ENCODE measurements at places on chromosomes 11 and 22.

- no peak for DNase-seq
These were observed 23.9 kb upstream of the CD44 start for GRCh38 chr11:35114906-35115687.

- DNase-seq: no peak
These were observed 40.8 kb upstream of the PCF11 start for GRCh38 chr11:83116015-83116641.

- peak; percentile 58 for DNase-seq
These were observed 1.2 kb downstream of the TSPO start for GRCh38 chr22:43152357-43153071.

DNA sequence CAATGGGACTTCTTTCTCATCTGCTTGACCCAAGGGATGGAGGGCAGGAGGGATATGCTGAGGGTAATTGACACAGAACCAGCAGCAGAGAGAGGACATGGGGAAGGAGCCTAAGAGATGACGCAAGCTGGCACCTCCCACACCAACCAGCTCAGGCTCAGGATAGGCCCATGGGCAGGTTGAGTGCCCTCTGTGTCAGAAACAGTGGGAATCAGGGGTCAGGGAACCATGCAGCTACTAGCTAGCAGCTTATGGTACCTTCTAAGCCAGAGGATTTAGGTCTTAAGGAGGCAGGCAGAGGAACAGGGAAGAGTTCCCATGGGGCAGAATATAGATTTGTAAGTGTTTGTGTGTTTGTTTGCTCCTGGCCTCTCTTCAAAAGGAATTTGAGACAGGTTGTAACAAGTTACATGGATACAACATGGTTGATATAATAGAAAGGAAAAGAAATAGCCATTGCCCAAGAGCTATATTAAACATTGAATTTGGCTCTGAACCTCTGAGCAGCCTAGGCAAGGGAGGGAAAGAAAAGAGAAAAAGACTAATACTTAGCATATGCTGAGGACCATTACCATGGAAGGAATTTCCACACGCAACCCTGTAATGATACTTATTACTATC lies 39.9 kb upstream of the NAV2 start:
- no peak for DNase-seq

GRCh38 chr11:129729216-129729615 lies 86.4 kb upstream of the TMEM45B start:
- DNase-seq: no peak

DNA sequence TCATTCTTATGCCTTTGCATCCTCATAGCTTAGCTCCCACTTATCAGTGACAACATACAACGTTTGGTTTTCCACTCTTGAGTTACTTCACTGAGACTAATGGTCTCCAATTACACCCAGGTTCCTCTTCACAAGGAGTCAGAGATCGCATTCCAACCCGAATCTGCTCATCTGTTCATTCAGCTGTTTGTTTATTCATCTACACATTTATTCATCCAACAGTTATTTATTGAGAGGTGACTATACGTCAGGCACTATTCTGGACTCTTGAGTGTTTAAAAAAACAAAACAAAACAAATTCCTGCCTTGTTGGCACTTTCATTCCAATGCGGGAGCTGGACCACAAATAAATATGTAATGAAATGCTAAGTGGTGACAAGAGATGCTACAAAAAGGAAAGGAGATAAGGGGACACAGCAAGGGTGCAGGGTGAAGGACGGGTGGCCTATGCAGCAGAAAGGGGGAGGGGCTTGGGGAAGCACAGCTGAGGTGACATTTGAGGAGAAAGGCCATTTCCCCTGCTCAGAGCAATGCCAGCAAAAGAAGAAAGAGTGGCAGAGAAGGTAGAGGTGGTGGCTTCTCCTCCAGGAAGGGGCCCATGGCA lies 393.8 kb upstream of the SYN3 start:
- DNase-seq: no peak

DNA sequence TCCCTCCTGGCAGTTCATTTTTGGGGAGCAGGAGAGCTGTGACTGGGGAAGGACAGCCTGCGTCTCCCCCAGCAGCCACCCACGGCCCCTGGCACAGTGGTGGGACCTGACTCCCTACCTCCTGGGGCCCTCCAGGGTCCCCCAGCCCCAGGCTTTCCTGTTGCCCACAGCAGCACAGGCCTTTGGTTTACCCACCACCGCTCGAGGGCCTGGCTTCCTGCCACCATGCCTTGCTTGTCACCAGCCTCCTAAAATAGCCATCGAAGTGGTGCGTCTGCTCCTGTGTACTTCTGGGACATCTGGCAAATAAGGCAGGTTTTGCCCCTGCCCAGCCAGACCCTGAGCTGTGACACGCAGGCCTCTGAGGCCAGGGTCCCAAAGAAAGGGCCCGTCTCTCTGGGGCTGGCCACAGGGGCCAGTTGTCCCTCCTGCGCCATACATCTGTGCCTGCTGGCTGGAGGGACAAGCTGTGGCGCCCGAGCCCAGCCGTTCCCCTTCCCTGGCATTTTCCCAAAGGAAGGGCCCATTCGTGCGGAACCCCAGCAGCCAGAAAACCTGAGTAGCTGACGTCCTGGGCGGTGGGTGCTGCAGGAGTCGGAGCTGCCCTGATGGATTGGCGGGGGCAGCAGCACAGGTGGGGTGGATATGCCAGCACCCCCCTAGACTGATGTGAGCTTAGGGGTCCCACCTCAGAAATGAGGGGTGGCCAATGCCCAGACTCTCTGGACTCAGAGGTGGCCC lies 14.6 kb downstream of the PHLDA2 start:
- DNase-seq: no peak

GRCh38 chr22:37462436-37462835 lies 23.7 kb downstream of the MFNG start:
- no peak for DNase-seq

DNA sequence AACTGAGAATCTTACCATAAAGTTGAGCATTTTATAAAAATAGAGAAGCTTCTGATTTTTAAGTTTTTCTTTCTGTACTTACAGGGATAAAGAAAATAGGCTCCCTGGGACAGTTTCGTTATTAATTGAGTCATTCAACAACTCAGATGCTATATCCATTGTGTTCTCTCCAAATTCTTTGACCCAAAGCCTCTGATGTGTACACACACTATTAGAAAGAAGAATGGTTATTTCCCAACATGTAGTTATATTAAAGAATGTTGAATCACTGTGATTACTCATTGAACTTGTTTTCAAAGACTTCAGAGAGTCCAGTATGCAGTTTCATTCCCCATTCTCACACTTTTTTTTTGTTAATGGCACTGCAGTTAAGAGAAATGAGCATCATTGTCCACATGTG lies 734.3 kb upstream of the ARHGAP42 start:
- no peak for DNase-seq

DNA sequence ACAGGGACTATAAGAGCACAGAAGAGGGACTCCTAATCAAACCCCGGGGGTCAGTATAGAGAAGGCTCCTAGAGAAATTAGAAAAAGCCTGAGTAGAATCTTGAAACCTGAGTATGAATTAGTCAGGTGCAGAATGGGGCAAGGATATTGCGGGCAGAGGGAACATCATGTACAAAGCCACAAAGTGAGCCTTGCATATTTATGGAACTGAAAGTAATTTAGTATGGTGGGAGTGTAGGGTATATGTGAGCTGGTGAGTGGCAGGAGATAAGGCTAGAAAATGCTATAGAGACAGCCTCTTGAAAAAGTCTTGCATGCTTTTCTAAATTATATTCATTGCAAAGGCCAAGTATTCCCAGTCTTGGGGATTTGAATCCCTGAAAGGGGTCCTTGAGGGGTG lies 93.7 kb downstream of the STIM1 start:
- DNase-seq: peak; percentile 45

DNA sequence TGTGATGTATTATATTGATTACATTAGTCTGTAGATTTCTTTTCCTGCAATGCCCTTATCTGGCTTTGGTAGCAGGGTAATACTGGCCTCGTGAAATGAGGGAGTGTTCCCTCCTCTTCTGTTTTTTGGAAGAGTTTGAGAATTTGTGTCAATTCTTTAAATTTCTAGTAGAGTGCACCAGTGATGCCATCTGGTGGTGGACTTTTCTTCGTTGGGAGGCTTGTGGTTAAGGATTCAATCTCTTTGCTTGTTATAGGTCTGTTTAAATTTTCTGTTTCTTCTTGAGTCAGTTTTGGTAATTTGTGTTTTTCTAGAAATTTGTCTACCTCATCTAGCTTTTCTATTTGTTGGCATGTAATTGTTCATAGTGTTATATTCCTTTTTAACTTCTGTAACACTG lies 18.9 kb downstream of the SHANK3 start:
- peak; percentile 53 for DNase-seq

- no peak for DNase-seq
These were observed 20.8 kb downstream of the VPS37C start for GRCh38 chr11:61140416-61140815.

- DNase-seq: no peak
These were observed 74.2 kb upstream of the MS4A8 start for GRCh38 chr11:60625262-60625661.

DNA sequence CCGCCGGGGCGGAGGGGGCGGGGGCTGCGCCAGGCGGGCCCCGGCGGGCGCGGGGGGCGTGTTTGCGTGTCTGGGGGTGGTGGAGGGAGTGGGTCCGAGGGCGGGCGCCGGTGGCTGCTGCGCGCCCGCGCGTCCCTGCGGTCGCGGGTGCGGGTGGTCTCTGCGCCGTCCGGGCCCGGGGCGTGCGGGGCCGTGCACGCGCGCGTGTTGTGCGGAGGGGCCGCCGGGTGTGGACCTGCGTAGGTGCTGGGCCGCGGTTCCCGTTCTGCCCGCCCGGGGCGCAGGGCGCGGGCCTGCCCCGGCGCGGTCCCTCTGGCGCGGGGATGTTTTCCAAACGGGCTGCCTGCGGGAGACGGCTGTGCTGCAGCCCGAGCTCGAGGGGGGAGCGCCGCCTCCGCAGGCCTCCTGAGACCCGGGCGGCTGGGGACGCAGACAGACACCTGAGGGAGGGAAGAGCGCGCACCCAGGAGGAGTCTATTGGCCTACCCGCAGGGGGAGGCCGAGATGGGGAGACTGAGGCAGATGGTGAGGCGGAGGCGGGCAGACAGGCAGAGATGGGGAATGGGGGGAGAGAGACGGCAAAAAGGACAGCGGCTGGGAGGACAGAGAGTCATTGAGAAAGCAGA lies 442 bp downstream of the PELI3 start:
- DNase-seq: no peak

DNA sequence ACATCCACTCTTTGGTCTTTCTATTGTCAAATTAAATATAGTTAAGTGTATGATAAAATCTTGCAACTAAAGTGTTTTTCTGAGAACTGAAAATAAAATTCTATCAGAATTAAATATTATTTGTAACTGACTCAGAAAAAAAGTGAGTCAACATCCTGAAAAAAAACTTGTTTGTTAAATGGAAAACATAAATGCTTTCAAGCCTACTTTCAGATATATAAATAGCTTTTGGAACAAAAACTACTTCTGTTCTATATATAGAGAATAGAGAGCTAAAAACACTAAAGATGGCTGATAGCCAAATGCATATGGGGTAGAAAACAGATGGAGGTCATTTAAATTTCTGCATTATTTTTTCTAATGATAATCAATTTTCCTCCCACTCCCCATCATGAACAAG lies 61.8 kb downstream of the PIK3C2A start:
- no peak for DNase-seq

GRCh38 chr11:37504060-37504611 lies 906.1 kb upstream of the RAG2 start:
- peak; percentile 43 for DNase-seq

Measured in activated CD4-positive, alpha-beta T cell treated with anti-CD3 and anti-CD28 coated beads, Interleukin-2, Interleukin-4, amounts not matched to agents 100 ng/mL and 50 ng/mL, durations not matched to agents 16 hours and 8 hours (primary cell).